ENCODE measurements at places on chromosomes 3 and 15.

GRCh38 chr3:10940106-10940505, 52.4 kb upstream of the SLC6A1 start:
- no peak for DNase-seq

DNA sequence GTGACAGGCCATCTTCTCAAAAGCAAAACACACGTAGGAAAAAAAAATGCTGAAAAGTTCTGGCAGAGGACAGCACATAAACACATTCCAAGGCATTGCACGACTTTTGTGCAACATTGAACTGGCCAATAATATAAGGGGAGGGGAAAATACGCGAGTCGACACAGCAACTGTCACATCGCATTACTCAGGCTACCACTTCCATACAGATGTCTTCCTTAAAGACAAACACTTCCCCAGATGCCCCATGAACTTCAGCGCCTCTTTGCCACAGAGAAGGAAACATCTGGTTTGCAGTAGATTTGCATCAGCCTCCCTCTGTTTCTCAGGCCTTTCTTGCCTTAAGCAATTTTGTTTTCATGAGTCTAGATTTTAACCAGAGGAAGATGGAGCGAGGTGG, 144.4 kb upstream of the IGF1R start:
- no peak for DNase-seq

DNA sequence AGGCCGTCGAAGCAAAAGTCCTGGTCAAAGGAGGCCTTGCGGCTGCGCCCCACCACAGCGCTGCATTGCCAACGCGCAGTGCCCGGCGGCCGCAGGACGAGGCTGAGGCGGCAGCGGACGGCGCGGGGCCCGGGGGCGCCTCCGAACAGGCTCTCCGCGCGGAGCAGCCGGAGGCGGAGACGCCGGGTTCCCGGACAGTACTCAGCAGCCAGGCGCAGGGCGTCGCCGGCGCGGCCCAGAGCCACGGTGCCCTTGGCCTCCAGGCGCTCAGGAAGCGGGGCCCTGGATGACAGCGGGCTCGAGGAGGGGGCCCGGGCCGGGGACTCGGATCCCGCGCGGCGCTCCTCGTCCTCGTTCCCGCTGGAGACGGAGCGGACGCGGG, 1.1 kb downstream of the C2CD4B start:
- DNase-seq: no peak

- no peak for DNase-seq
Measured at GRCh38 chr3:197226179-197226578, 72.2 kb downstream of the DLG1 start.

- no peak for DNase-seq
Measured at GRCh38 chr3:72271216-72271615, 486.3 kb upstream of the PROK2 start.

GRCh38 chr15:40061212-40061901, 22.4 kb upstream of the SRP14 start:
- DNase-seq: no peak

DNA sequence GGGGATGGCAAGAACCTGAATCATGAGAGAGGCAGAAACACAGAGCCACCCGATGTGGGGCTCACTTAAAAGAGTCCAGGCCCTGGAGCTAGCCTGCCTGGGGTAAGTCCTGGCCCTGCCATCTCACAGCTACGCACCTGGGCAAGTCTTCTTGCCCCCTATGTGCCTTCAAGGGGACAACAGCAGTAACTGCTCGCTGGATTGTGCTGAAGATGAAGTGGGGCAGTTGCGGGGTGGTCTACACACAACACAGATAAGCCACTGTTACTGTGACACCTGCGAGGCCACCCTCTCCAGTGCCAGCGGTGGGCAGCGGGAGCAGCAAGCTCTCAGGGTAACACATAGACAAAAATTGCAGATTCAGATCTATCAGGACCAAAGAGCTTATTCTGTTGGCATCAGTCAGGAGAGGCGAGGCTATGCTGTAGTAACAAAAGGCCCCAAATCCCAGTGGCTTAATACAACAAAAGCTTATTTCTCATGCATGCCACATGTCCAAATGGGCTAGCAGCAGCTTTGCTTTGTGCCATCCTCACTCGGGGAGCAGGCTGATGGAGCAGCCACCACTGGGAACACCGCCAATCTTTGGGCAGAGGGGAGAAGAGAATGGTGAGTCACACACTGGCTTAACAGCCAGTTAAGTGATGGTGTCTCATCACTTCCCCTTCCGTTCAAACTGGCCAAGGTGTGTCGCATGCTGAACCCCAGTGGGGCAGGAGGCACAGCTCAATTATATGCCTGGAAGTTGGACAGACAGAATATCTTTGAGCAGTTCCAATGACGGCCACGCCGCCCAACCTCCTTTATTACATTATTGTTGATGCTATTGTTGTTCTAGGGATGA, 78.3 kb downstream of the WNT7A start:
- DNase-seq: no peak
